ENCODE measurements at places on chromosomes 5 and 9. TPM values are rescaled to one million over a fixed set of nuclear protein-coding genes. Genes with fewer than 3 reads are reported as not detected.

Gene C9orf50
- total RNA-seq: not detected

Gene PIP5K1B
- not detected for total RNA-seq

DNA sequence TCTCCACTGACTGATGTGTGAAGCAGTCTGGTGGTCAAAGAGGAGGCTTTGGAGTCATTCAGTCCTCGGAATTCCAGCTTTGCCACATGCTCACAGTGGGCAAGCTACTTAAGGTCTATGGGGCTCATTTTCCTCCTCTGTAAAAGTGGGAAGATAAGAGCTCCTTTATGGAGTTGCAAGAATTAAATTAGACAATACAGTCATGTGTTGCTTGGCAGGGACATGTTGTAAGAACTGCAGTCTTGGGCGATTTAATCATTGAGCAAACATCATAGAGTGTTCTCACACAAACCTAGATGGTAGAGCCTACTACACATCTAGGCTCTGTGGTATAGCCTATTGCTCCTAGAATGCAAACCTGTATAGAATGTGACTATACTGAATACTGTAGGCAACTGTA lies 253.9 kb downstream of the SH3GL2 start:
- DNase-seq: no peak

DNA sequence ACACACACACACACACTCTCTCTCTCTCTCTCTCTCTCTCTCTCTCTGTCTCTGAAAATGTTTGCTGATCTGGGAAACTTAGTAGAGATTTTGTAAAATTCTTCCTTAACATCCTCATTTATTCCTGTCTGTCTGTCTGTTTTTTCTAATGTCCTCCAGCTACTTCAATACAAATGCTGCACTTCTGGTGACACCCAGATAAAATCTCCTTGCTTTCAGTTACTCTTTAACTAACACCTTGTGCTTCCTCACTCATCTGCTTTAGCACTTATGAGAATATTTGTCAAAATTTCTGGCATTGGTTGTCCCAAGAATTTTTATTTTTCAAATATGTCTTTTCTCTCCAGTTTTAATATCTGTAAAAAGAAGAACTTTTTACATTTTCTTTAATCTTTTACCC lies 35.0 kb upstream of the ARRDC3 start:
- no peak for DNase-seq

GRCh38 chr5:9869616-9870288 lies 239.6 kb upstream of the TAS2R1 start:
- DNase-seq: no peak

DNA sequence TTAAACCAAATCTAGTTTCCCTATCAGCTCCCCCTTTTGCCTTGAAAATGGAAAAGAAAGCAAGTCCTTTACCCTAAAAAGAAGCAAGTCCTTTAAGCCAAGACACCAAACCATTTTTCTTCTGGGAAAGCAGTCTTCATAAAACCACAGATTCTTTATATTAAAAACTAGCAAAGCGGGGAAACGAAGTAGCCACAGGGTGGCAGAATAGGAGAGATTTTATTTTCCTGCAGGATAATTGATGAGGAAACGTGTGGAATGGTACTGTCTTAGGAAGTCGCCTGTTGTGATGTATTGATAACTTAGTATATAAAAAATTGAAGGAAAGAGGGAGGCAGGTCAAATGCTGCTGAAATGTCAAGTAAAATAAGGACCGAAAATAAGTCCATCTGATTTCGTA lies 41.1 kb downstream of the ZNF883 start:
- no peak for DNase-seq

GRCh38 chr5:124262470-124262869 lies 484.0 kb downstream of the ZNF608 start:
- DNase-seq: no peak
